ENCODE measurements at places on chromosomes 12 and 14.

GRCh38 chr14:21440859-21441258, 15.1 kb downstream of the CHD8 start:
- DNase-seq: no peak

GRCh38 chr14:54554401-54554800, 12.5 kb upstream of the SAMD4A start:
- no peak for DNase-seq

GRCh38 chr14:67129768-67130167, 59.5 kb upstream of the GARIN2 start:
- no peak for DNase-seq

DNA sequence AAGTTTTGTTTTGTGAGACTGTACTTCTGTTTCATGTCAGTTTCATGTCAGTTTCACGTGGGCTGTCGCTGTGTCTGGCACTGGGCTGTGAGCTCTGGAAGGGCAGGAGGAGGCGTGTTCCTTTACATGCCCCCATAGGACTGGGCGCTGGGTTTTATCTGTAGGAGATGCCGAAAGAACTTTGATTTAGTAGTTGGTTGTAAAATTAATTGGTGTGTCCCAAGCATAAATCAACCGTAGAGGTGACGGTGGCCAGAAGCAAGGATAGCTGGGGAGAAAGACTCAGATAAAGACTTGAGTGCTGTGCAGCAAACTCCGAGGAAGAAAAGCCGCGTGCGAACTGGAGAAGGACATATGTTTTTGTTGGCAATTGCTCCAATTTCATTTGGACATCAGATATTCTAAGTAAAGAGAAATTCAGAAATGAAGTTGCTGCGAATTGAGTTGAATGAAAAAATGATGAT, 182.5 kb downstream of the VRK1 start:
- no peak for DNase-seq

DNA sequence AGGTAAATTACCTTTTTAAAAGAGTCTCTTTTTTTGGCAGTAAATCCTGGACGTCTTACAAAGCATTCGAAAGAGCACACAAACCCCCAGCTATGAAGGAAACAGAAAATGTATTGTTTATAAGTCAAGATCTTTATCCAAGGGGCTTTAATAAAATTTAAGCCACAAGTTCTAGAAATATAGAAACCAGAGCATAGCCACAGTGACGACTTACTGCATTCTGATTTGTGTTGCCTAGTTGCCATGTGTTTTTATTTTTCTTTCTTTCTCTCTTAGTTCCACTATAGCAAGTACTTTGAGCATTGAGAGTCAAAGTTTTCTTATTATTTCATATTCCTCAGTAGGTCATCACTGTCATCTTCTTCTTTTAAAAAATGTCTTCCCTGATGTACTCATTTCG, 47.8 kb upstream of the TBPL2 start:
- DNase-seq: no peak

DNA sequence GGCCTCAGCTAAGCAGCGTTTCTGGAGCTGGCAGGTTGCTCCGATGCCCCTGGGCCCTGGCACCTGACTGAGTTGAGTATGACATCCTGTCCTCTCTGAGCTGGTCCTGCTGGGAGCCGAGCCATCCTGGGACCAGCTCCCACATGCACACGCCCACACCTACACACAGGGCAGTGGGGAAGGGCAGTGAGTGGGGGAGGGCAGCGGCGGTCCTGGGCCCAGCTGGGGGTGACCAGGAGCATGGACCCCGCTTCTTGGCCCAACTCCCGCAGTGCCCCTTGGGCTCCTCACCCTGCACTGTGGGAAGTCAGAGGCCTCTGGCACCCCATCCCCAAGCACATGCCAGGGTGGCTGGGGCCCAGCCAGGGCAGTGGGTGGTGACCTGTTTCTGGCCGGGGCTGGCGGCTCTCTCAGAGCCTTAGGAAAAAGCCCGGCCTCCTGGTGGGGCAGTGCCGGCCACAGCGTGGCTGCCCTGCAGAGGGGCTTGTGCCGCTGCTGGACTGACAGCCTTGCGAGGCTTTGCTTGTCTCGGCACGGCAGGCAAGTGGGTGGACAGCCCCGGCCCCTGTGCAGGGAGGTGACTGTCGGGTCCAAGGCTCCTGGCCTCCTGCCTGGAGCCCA, 5.9 kb upstream of the CRIP2 start:
- no peak for DNase-seq

DNA sequence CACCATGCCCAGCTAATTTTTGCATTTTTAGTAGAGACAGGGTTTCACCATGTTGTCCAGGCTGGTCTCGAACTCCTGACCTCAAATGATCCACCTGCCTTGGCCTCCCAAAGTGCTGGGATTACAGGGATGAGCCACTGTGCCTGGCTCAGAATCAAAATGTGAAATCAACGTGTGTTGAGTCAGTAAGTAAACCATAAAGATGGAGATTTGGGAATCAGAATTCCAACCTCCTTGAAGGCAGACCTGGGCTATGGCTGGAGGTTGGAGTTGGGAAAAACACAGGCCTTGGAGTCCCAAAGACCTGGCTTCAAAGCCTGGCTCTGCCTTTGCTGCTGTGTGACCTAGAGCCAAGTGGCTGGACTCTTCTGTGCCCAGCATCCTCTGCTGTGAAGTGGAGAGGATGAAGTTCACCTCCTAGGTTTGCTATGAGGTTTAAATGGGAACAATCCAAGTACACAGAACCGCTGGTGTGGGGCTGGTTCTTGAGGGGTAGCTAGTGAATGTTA, 10.2 kb downstream of the ALDH2 start:
- DNase-seq: no peak
